ENCODE measurements at places on chromosomes 3 and 15.

DNA sequence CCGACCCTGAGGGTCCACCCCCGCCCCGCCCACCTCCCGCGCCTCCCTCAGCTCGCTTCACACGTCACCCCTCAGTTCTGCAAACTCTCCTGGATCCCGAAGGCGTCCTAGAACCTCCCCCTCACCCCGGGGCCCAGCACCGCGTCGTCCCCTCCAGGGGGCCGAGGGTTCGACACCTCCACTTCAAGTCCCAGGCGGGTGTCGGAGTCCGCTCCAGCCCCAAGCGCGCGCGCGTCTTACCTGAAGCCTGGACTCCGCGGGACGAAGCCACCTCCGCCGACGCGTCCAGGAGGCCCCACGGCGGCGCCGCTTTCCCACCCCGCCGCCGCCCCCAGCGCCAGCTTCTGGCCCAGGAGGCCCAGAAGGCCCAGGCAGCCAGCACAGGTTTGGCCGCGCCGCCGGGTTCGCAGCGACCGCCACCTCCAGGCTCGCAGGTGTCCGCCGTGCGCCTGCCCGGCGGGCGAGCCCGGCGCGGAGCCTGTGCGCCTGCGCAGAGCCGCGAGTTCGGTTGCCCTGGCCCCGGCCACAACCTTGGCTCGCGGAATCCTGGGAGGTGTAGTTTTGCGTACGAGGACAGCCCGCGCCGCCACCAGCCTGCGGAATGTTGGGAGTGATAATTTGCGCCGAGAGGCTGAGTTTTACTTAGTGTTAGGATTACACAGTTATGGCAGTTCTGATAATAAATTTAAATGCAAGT, at the start of gene POMGNT2:
POMGNT2 (minus strand) TSS at position 484 of the 697 bp plus-strand sequence. CDS start 24,648 bp downstream, outside the sequence.
- DNase-seq: peak; percentile 91

DNA sequence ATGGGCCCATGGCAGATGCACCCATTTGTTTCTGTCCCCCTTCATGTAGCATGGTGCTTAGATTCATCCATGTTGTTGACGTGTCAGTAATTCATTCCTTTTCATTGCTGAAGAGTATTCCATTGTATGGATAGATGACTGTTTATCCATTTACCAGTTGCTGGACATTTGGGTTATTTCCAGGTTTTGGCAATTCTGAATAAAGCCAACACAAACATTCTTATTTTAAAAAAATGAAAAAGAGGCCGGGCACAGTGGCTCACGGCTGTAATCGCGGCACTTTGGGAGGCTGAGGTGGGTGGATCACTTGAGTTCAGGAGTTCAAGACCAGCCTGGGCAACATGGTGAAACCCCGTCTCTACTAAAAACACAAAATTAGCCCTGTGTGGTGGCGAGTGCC, 18.7 kb upstream of the TATDN2 start:
- no peak for DNase-seq

- no peak for DNase-seq
Observed at GRCh38 chr15:50163719-50164410, 18.1 kb upstream of the SLC27A2 start.

- DNase-seq: no peak
Observed at GRCh38 chr3:172905451-172905850, 154.9 kb downstream of the ECT2 start.

DNA sequence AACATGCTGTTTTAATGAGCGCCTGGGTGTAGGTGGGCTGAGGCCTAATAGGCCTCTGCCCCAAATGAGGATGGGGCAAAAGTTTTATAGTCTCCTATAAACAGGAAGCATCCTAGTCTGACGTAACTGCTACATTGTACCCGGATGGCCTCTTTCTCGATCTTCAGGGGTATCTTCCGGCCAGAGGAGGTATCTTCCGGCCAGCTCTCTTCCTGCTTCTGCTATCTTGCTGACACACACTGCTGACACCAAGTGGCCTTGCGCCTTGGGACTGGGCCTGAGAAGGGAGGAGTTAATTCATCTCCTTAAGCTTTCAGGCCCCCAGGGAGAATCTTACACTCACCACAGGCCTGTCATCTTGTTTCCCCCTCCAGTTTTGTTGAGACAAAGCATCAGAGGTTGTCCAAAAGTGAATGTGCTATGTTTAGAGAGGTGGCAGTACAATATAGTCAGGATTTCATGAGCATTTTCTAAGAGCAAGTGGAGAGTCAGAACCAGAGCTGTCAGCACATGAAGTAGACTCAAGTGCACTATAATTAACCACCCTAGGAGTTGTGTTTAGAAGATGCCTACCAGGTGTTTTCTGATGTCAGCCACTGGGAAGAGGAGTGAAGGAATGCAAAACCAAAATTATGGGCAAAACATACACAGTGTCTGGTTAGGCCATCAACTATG, 15.6 kb upstream of the IGSF10 start:
- DNase-seq: no peak

GRCh38 chr15:39488516-39488915, 92.4 kb upstream of the THBS1 start:
- no peak for DNase-seq

All from activated naive CD8-positive, alpha-beta T cell treated with anti-CD3 and anti-CD28 coated beads for 36 hours (primary cell).